Calu3 (cell line): ENCODE measurements at places on chromosomes 13 and 19. TPM values are rescaled to one million over a fixed set of nuclear protein-coding genes. Genes with fewer than 3 reads are reported as not detected.

ZNF582 gene
- total RNA-seq, result 1.5 and 1.7 TPM in 2 replicates

DNA sequence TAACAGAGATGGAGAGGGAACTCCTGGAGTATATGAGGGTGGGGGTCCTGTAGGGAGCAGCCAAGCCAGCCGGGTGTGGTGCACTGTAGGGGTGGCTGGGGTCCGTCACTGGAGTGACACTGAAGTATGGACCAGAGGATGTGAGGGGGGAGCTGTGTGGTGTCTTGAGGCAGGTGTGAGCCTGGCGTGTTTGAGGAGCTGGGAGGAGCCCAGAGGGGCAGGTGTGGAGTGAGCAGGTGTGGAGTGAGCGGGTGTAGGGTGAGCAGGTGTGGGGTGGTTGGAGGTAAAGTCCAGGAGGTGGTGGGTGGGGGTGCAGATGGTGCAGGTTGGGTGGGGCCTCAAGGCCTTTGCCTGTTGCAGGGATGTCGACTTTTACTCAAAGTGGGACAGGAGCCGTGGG, 5.9 kb downstream of the B3GNT8 start:
- no peak for DNase-seq

DNA sequence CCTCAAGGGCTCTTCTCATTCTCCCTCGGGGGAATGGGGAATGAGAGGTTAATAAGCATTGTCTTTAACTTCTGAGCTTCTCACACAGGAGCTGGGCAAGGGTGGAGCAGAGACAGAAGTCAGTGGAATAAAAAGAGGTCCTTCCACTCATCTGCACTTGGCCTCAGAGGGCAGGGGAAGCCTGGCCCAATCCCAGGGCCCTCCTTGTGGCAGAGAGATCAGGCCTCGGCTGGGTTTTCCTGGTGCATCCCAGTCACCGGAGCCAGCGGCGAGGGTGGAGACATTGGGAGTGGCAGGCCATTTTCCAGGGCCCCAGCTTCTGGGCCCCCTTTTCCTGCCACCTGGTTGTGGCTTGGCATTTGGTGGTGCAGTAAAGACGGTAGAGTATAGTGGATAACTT, 10.6 kb downstream of the CALM3 start:
- no peak for DNase-seq

DNA sequence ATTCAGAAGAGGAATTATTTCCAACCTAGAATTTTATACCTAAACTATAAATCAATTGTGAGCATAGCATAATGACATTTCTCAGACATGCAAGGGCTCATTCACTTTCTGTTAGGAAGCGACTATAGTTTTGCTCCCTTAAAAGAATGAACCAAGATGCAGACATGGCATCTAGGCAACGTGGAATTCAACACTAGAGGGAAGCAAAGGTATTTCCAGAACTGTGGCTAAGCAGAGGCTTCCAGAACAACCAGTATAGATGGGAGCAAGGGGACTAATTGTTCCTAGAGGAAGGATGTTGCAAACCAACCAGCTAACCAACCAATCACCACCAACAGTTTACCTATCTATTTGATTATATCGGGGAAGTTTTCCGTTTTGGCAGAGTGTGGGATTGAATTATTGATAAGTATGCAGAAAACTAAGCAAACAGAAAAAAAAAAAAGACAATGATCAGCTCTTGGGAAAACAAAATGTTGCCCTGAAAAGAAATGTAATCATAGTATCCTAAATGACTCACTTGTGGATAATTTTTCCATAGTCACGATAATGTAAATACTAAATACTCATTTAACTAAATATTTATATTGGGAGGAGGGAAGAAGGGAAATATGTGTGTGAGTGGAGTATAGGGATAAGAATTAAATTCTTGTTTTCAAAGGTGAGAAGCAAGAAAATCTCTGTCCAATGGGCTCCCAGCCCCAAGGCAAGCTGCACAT, 21.1 kb downstream of the ARL11 start:
- DNase-seq, result no peak

DNA sequence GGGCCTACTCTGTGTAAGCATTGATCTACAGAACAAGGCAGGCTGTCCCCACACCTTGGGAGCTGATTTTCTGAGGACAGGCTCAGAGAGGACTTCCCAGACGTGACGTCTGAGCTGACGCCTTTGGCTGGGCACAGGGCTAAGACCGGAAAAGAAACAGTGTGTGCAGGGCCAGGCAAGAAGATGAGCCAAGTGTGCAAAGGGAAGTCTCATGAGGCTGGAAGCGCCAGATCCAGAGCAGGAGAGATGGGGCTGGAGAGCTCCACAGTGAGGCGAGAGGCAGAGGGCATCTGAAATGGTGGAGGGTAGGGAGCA, 12.7 kb downstream of the IGLON5 start:
- DNase-seq, result no peak

DNA sequence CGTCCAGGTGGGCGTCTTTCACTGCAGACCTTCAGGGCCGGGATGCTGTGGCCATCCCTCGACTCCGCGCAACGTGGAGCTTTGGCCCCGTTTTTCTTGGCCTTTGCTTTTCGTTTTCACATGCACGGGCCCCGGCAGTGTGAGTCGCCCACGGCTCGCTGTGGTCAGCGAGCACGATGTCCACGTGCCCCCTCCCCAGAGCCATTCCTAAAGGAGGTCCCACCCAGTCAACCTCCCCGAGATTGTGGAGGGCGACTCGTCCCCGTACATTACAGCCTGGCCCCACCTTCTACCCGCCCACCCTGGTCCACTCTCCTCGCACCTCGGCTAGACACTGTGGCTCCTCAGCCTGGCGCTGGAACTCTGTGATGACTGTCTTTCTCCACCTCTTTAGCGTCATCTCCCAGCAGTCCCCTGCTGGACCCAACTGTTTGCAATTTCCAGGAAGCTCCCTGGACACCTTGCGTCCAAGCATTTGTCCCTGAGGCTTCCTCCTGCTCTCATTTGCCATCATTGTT, 405 bp downstream of the ZNF446 start:
- no peak for DNase-seq

NCAN gene
- total RNA-seq, result not detected in 2 replicates

- no peak for DNase-seq
Measured at GRCh38 chr13:100922599-100922998, 248.0 kb upstream of the TMTC4 start.

DNA sequence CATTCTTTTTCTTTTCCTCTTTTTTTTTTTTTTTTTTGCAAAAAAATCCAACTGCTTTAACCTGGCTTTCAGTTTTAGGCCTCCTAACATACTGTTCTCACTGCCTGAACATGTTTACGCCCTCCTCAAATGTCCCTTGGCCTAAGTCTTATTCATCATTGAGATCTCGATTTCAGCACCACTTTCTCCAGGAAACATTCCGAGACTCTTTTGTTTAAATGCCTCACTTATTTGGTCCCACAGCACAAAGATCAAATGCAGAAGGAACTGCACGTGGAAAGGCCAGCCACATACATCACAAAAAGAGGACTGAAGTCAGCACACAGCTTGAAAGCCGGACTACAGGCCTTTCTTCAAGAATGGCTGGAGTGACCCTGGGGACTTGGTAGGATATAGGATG, 79.2 kb upstream of the POMP start:
- no peak for DNase-seq

- DNase-seq, result no peak
Measured at GRCh38 chr13:73110814-73111213, 52.0 kb downstream of the KLF5 start.

APC2 gene
- 0.12 and 0.44 TPM in 2 replicates for total RNA-seq

DNA sequence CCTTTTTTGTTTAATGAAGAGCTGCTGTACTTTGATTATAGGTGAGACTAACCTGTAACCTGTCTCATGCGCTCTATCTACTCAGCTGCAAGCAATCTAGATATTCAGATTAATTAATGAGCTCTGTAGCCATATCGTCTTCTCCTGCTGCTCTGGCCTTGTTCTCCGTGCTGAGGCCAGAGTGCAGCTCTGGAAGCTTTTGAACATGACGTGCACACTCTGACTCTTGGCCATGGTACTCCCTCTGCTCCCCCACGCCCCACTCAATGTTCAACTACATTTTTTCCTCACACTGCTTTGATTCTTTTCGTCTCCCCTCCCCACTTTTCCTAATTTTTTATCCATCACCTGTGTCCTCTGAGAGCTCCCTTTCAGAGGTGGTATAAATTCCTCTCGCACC, 751.8 kb downstream of the FGF9 start:
- no peak for DNase-seq

DNA sequence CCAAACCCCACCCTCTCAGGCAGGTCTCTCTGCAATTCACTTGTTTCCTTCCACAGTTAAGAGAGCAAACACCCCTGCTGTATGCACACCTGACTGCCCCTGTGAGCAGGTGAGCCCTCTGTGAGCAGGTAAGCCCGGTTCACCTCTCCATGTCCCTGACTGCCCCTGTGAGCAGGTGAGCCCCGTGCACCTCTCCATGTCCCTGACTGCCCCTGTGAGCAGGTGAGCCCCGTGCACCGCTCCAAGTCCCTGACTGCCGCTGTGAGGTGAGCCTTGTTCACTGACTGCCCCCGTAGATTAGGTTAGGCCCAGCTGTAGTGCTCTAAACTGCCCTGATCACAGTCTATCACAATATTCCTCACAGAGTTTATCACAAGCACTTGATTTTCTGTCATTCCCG, 29.2 kb downstream of the TMTC4 start:
- DNase-seq, result no peak

ZNF773 gene
- 13.4 and 17.2 TPM in 2 replicates for total RNA-seq

DNA sequence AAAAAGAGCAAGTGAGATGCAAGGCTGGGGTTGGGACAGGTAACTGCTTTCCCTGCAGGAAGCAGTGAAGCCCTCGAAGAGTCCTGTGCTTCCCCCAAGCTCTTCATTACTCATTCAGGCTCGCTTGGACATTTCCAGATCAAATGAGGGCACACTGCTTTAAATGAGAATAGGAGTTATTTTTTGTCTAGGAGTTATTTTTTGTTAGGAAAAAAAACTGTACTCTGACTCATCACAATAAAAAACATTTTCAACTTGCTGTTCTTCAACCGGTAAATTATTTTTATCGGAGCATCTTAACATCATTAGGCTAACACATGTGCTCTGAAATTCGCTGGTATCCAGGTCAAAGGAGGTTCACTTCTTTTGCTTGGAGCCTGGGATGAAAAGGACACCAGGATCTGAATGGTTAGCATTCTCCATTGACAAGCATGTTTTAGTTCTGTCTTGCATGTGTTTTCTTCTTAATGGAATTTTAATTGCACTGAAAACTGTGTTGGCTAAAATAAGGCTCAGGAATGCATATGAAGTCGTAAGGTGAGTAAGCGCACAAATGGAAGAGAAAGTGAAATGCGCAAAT, 80.7 kb upstream of the STK24 start:
- no peak for DNase-seq

PPP1R37 gene
- 45.7 and 59.7 TPM in 2 replicates for total RNA-seq

DNA sequence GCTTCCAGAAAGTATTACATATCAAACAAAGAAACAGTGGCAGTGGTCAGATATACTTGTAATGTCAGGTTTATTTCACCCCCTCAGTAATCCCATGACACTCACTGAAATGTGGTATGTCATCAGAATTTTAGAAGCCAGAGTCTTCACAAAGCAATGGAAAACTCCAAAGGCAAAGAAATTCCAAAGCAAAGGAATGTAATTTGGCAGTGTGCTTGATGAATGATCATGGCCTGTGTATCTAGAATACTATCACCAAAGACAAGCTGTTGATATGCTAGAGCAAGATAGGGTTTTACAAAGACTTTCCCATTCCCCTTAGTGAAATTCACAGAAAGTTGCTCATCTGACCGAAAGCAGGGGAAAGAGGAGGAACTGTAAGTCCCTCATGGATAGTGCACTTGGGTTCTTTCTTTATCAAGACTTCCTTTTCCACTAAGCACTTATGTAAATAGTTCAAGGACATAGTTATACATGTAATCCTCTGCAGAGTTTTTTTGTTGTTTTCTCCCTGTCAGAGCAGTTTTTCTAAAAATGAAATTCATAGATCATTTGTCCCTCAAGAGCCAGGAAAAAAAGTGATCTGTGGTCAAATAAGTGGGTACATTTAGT, 243.4 kb downstream of the NHLRC3 start:
- DNase-seq, result no peak

GRCh38 chr13:25587326-25587980, 215.7 kb downstream of the ATP8A2 start:
- no peak for DNase-seq

RDH8 gene
- total RNA-seq, result not detected in 2 replicates

DNA sequence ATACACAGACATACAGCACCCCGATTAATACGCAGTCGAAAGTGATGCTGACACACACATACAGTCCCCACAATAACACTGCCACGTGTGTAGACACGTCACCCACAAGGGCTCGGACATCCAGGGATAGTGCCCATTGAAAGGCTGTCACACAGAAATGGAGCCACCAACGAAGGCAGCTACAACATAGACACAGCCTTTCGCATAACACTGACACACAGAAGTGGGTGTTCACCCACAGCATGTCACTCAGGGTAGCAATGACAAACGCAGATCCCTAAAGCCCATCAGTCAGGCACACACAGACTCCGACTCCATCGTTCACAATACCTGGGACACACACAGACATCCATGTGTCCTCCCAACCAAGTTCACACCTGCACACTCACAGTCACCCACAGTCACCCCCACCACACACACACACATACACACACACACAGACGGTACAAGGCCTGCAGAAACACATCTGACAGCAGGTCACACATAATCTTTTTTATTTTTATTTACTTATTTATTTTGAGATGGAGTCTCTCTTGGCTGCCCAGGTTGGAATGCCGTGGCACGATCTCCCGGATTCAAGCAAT, 10.4 kb upstream of the NANOS3 start:
- DNase-seq, result no peak

- DNase-seq, result no peak
Measured at GRCh38 chr13:29154390-29154789, 334.3 kb downstream of the MTUS2 start.

- no peak for DNase-seq
Measured at GRCh38 chr19:31174948-31175347, 174.3 kb downstream of the TSHZ3 start.

- no peak for DNase-seq
Measured at GRCh38 chr19:3610745-3611717, 4.4 kb upstream of the TBXA2R start.

DNA sequence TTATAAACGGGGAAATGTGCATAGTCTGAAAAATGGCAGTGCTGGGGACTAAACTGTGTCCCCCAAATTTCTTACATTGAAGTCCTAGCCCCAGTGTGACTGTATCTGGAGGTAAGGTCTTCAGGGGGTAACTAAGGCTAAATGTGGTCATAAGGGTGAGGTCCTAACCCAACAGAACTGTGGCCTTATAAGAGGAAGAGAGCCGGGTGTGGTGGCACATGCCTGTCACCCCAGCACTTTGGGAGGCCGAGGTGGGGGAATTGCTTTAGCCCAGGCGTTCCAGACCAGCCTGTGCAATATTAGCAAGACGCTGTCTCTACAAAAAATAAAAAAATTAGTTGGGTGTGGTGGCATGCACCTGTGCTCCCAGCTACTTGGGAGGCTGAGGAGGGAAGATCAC, 17.8 kb downstream of the PROZ start:
- DNase-seq, result no peak

DNA sequence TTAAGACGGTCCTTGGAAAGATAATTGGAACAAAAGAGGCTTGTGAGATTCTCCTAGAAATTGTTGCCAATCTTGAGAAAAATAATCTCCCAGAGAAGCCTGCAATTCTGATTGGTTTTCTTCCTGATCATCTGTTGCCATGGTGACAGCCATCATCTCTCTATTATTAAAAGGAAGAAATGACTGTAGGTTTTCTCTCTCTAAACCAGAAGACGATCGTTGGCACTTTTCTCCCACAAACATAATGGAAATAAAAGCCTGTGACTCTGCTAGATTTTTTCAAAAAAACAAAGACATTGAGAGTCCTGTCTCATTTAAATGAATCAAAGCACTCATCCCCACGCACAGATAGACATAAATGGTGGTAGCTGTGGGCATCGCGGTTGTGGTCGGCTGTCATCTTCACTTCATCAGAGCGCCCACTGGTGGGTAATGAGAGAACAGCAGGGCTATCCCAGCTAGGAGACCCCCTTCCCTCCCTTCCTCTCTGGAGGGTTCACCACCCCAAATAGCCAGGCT, 21.7 kb upstream of the CALM3 start:
- DNase-seq, result no peak
